ENCODE measurements at places on chromosomes 12 and 14.

DNA sequence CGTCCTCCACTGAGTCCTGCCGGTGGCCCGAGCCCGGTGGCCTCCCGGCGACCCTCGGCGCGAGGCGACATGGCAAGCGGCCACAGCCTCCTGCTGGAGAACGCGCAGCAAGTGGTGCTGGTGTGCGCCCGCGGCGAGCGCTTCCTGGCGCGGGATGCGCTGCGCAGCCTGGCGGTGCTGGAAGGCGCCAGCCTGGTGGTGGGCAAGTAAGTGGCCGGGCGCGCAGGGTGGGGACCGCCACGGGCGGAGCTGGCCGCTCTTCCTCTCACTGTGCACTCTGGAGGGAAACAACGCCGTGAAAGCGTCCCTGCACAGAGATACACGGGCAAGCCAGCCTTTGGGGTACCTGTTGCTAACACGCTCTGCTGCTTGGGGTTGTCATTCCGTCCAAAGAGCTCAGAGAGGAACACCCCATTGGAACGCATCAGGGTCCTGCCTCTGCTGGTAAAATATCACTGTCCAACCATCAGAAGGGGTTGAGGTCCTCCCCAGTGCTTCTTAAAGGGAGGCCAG, at the start of gene AMDHD1:
Gene AMDHD1 (plus strand): TSS at position 2 of the 513 bp plus-strand sequence. CDS start 68 bp downstream, at position 70.
- no peak for DNase-seq

DNA sequence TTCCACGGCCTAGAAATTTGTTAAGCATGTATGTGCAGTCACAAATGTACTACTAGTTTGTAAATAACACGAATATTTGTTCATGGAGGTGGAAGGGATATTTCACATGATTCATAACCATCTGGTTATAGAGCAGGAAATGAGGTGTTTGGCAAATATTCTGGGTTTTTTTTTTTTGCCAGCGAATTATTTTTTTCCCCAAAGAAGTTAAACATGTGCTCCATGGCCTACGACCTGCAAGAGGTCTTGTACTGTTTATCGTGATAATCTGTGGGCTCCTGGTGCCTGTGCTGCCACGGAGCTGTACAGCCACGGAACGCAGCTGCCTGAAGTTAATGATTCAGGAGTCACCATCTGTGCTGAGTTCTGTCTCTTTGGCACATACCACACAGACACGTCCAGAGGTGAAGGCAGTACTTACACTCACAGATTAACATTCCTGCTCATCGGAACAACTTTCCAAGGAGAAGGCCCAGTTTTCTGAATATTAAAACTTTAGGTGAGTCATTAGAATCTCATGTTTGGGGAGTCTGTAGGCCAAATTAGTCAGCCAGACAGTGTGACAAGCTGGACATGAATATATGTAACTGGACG, 156.3 kb downstream of the TMX1 start:
- DNase-seq: peak; percentile 99

GRCh38 chr12:24997496-24997895, 48.6 kb upstream of the BCAT1 start:
- no peak for DNase-seq

DNA sequence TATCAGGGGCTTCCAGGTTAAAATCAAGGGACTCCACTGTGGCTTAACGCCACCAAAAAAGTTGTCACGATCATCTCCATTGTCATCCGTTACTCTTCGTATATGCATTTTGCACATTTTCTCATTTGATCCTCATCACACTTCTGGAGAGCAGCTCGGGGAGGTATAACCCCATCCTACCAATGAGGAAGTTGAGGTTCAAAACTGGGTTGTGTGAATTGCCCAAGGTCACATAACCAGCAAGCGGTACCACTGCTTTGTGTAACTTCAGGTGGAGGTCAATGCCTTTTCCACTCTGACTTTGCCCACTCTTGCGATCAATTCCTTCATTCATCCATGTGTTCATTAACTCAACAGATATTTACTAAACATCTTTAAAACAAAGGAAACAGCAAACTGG, 71.1 kb upstream of the CCND2 start:
- DNase-seq: no peak

GRCh38 chr14:55721353-55721752, 141.3 kb downstream of the KTN1 start:
- no peak for DNase-seq

DNA sequence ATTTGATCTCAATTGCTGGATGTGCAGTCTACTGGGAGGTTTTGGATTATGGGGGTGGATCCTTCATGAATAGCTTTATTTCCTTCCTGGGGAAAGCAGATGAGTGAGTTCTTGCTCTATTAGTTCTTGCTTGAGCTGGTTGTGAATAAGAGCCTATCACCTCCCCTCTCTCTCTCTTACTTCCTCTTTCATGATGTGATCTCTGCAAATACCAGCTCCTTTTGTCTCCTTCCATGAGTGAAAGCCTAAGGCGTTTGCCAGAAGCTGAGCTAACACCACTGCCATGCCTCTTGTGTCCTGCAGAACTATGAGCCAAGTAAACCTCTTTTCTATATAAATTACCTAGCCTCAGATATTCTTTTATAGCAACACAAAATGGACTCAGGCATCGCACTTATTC, 302.7 kb downstream of the CCER1 start:
- no peak for DNase-seq

GRCh38 chr12:107760207-107760808, 629 bp downstream of the PRDM4 start:
- DNase-seq: no peak

DNA sequence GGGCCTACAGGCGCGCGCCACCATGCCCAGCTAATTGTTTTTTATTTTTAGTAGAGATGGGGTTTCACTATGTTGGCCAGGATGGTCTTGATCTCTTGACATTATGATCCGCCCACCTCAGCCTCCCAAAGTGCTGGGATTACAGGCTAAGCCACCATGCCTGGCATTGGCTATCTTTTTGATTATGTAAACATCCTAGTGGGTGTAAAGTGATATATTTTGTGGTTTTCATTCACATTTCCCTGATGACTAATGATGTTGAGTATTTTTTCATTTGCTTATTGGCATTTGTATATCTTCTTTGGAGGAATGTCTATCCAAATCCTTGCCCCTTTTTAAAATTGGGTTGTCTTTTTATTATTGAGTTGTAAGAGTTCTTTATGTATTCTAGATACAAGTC, 16.3 kb downstream of the CREBL2 start:
- DNase-seq: no peak

DNA sequence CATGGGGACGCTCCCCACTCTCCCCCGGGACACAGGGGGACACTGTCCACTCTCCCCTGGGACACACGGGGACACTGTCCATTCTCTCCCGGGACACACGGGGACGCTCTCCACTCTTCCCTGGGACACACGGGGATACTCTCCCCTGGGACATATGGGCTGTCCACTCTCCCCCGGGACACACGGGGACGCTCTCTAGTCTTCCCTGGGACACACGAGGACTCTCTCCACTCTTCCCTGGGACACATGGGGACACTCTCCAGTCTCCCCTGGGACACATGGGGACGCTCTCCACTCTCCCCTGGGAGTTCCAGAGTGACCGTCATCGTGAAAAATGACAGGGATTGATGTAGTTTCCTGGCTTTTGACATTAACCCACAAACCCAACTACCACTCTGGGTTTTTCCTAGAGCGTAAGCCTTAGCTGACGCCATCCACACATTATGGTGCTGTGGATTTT, 3.0 kb upstream of the P2RX2 start:
- DNase-seq: no peak

DNA sequence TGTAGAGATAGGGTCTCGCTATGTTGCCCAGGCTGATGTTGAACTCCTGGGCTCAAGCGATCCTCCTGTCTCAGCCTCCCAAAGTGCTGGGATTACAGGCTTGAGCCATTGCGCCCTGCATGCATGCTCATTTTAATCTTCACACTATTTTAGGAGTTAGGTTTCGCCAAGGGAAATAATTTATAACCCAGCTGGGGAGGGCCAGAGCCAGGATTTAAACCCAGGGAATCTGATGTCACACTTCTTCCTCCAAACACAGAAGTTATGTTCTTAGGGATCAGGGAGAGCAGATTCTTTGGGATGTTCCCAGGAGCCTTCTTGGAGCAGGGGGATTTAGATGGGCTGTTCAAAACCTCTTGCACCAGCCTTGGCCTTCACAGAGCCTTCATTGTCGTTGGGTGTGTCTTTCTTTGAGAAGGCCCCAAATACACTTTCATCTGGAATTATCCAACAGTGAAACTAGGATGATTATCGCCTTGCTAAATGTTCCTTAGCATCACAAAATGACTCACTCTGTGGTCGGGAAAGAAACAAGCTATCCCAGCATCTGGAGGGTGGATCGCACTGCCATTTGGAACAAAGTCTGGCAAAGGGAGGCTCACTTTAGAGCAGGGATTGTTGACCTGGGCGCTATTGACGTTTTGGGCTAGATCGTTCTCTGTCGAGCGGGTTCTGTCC, 8.2 kb upstream of the PPP1CC start:
- no peak for DNase-seq

GRCh38 chr12:116366456-116366776, 88.9 kb upstream of the MED13L start:
- peak; percentile 68 for DNase-seq
